Astrocyte (in vitro differentiated cells and primary cell): ENCODE measurements at places on chromosomes 7 and 10.

DNA sequence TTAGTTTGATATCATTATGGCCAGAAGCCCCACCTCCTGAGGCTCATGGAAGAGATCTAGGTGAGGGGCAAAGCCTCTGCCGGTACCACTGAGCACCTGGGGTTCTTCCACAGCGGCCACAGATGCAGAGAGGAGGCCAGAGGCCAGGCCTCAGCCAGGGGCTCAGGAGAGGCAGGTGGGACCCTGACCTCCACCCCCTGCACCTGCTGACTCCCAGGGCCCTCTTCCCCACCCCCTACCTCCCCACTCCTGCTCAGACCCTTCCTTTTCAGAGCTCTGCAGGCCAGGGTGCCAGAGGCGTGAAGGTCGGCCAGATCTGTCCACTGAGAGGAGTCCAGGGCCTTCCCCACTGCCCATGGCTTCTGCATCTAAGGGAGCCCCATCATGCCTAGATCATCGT, 178.7 kb upstream of the PPP2R2D start:
- H3K36me3 ChIP-seq, result no peaks in the 10 kb centered on the region
- no peak for DNase-seq
- H3K27ac ChIP-seq, result no peak overlapping the region
- no peaks in the 10 kb centered on the region for H3K4me1 ChIP-seq
- no peaks in the 10 kb centered on the region for H3K27me3 ChIP-seq

DNA sequence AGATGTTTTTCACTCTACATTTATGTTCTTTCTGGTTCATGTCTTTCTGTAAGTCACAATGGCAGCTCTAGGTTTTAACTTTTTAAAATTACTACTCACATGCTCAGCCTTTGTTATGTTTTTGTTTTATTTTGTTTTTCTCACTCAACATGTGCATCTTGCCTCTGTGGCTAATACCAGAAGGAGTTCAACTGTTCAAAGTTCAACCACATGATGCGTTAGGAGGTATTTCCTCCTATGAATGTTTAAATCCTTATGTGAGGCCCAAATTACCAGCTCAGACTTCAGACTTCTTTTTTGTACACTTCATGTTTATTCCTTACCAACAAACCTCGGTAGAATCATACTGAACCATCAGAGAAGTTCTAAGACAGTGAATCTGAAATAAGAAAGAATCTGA, 151.6 kb downstream of the MALRD1 start:
- no peaks in the 10 kb centered on the region for H3K4me1 ChIP-seq
- H3K36me3 ChIP-seq, result no peaks in the 10 kb centered on the region
- H3K27me3 ChIP-seq, result no peaks in the 10 kb centered on the region
- H3K4me3 ChIP-seq, result no peak overlapping the region
- no peak overlapping the region for H3K27ac ChIP-seq

DNA sequence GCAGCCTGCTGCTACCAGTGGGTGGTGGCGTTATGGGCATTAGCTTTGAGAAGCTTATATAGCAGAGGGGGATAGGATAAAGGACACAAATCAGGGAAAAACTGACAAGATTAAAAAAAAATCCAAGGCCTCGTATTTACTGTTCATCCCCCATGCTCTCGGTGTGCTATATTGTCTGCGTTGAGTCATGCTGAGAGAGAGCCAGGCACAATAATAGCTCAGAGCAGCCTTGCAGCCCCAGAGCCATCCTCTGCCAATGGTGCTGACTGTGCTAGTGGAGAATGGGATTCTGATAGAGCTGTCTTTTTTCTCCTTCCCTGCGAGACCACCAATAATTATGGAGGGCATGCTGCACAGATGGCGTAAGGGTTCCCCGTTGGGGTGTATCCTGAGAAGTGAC, 51.7 kb upstream of the FZD1 start:
- no peak overlapping the region for H3K27ac ChIP-seq
- H3K4me1 ChIP-seq, result no peaks in the 10 kb centered on the region
- H3K36me3 ChIP-seq, result no peaks in the 10 kb centered on the region
- DNase-seq, result peak; percentile 34
- H3K4me3 ChIP-seq, result no peak overlapping the region
- H3K27me3 ChIP-seq, result no peaks in the 10 kb centered on the region

DNA sequence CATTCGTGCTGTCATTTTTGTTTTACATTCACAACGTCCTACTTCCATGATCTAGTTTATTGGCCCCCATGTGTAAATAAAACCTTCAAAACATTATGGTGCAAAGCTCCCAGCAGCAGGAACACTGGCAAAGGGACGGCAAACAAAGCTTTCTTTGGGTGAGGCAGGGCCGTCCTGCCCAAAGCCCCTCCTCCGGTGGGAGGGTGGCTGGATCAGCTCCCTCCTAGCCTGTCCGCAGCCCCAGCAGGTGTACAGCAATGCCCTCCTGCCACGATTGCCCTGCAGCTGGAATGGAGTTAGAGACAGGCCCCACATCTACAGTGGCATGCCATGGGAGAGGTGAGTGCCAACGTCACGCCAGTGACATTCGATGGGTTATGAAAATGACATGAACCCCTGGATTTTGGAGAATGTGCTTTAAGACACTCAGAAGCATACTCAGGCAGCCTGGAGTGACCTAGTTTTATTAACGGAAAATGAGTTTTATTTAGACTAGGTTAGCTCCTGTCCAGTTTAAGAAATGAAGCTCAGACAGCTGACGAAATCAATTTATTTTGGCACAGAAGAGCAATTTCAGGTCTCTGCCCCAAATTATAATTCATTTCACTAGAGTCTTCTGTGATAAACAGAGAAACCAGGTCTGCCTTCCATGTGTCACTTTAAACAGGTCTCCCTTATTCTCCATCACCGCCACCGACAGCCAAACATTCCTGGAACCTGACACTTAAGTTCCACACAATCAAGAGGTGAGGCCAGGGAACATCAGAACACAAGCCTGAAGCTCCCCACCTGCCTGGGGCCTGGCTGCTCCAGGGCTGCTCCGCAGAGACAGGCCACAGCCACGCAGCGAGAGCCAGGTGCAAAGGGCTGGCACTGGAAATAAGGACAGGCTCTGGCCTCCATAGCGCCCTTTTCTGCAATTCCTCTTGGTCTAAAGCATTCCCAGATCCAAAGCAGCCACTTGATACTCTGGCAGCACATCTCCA, 50.1 kb downstream of the VOPP1 start:
- H3K4me3 ChIP-seq, result no peak overlapping the region
- no peaks in the 10 kb centered on the region for H3K4me1 ChIP-seq
- no peak overlapping the region for H3K27ac ChIP-seq
- DNase-seq, result no peak
- H3K36me3 ChIP-seq, result peaks cover 22% of the 10 kb centered on the region

DNA sequence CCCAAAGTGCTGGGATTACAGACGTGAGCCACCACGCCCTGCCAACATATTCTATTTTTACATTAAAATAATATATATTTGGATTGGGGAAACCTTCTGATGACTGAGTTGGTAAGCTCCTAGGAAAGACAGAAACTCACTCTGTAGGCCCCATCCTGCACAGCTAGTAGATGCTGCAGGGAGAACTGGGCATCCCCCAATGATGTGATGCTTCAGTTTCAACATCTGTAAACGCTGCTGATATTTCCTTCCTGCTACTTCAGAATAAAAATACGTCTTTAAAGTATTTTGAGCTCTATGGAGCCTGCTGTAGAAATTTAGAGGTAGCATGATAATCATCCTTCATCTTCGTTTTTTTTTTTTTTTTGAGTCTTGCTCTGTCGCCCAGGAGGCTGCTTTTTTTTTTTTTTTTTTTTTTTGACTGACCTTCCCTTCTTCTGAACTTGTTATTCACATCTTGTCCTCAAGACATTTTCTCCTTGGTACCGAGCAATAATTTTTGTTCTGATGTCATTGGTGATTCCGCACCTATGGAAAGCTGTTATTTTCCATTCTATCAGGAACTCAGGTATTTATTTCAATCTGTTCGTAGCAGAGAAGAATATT, 21.8 kb upstream of the INPP5F start:
- no peak overlapping the region for H3K4me3 ChIP-seq
- DNase-seq, result no peak
- peaks cover 5% of the 10 kb centered on the region for H3K4me1 ChIP-seq
- H3K27me3 ChIP-seq, result no peaks in the 10 kb centered on the region
- H3K27ac ChIP-seq, result no peak overlapping the region

DNA sequence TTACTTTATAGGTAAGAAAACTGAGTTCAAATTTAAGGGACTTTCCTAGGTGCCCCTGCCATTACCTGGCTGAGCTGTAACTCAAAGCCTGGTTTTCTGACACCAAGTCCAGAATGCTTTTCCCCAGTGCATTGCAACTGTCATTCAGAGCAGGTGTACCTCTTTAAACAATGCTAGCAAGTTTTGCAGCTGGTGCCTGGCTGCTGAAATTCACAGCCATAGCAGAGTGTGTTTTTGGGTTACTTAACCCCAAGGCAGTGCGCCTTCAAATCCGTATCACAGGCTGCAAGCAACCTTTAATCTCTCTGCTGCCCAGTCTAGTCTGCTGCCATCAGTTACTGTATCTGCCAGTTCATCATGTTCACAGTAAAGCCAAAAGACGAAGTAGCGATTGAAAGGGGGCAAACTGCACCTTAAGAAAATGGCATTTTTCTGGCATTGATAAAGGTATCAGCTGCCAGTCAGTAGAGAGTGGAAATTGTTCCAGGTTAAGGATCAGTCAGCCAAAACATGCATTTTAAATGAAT, 265.4 kb downstream of the CSTF2T start:
- H3K4me3 ChIP-seq, result no peak overlapping the region
- H3K36me3 ChIP-seq, result no peaks in the 10 kb centered on the region
- no peaks in the 10 kb centered on the region for H3K27me3 ChIP-seq
- no peak for DNase-seq
- H3K4me1 ChIP-seq, result no peaks in the 10 kb centered on the region

DNA sequence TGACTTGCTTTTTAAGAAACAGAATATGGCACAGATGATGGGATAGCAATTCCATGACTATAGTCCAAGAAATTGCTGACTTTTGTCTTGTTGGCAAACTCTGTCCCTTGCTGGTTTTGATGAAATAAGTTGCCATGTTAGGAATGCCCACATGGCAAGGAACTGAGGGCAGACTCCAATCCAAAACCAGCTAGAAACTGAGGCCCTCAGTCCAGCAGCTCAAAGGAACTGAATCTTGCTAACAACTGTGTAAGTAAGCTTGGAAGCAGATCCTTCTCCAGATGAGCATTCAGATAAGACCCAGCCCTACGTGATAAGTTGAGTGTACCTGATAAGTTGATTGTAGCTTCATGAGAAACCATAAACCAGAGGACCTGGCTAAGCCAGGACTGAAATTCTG, 64.3 kb upstream of the BMPER start:
- no peak overlapping the region for H3K4me3 ChIP-seq
- no peaks in the 10 kb centered on the region for H3K27me3 ChIP-seq
- no peaks in the 10 kb centered on the region for H3K36me3 ChIP-seq
- no peak overlapping the region for H3K27ac ChIP-seq
- no peaks in the 10 kb centered on the region for H3K4me1 ChIP-seq

DNA sequence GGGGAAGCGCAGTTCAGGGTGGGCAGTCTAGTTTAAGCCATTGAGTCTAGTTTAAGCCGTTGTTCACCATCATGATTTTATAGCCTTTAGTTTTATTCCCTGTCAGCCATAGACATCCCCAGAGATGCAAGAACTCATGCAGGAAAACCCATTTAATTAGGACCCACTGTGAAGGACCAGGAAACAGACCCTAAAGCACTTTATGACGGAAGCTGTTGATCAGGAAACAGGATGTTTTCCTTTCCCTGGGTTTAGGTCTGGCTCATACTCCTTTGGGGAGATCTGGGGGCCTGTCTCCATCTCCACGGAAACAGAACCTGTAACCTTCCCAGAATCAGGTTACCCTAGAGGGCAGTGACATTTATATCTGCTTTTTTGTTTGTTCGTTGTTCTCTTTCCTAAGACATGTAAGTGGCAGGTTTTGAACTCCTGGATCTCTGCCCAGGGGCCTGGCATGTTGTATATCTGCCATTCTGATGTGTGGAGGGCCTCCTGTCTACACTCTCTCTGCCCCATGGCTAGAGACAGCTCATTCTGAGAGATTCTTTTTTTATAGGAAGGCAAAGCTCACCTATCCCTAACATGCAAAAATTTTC, 657.2 kb upstream of the GALNT17 start:
- H3K27me3 ChIP-seq, result no peaks in the 10 kb centered on the region
- peaks cover 3% of the 10 kb centered on the region for H3K4me1 ChIP-seq
- no peak overlapping the region for H3K27ac ChIP-seq
- no peak overlapping the region for H3K4me3 ChIP-seq
- no peak for DNase-seq

DNA sequence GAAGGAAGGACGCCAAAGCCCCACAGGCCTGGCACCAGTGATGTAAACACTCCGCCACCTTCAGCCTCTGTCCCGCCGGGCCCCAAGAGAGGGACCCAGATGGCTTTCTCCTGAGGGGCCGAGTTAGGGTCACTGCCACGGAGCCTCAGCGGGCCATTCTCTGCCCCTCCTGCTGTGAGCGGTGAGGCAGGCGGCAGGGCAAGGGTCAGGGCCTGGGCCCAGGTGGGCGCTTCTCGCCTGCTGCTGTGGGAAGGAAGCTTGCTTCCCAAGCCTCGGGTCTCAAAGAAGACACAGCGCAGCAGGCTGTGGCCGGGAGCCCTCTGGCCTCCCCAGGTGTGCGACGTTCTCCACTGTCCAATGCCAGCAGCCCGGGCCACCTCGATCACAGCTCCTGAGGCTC, 84.8 kb downstream of the PROSER2 start:
- DNase-seq, result no peak
- no peak overlapping the region for H3K4me3 ChIP-seq
- H3K4me1 ChIP-seq, result no peaks in the 10 kb centered on the region

DNA sequence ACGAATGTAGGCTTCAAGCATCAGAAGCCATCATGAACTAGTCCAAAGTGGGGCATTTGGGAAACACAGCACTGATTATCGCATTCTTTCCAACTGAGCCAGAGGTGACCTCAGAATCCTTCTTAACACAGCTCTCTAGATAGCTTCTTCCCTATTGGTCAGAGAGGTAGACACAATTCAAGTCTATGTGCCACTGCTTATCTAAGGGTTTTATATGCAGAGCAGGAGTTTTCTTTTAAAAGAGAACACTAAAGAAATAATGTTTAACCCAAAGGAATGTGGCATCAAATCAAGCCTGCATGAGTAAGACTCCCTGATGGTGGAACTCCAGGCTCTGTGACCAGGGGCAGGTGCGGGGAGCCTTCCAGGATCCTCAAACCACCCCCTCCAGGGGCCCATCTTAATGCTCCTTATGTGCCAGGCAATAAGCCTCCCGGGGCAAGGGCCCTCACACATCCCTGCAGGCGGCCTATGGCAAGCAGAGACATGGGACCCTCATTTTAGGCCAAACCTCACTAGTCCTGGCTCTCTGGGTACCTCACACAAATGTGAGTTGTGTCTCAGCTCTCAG, 13.8 kb downstream of the HSPA12A start:
- H3K27me3 ChIP-seq, result no peaks in the 10 kb centered on the region
- no peak overlapping the region for H3K27ac ChIP-seq
- peaks cover 13% of the 10 kb centered on the region for H3K4me1 ChIP-seq
- H3K4me3 ChIP-seq, result no peak overlapping the region
- H3K36me3 ChIP-seq, result no peaks in the 10 kb centered on the region
- peak; percentile 92 for DNase-seq

DNA sequence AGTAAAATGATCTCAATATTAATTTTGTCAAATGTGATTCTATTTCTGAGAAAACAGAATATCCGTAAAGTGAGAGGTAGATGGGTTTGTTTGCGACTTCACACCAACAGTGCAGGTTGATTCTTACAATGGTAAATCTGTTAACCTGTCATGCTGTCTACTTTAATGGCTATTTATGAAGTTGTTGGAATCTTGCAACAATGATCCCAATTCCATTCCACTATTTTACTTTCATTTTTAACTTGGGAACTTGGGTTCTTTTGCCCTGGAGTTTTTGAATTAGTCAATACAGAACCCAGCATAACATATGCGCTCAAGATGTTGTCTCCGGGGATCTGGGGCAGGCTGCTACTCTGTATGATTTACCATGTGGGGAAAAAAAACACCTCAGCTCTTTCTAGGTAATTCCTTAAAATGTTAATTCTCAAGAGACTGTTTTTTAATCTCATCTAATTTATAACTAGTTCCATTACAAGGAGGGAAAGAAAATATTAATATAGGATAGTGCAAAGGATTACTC, 1.2 kb downstream of the LGI1 start:
- no peak overlapping the region for H3K27ac ChIP-seq
- no peak overlapping the region for H3K4me3 ChIP-seq
- H3K4me1 ChIP-seq, result peaks cover 8% of the 10 kb centered on the region
